ENCODE measurements at places on chromosomes 6 and 20.

- no peak for DNase-seq
Measured at GRCh38 chr6:10528158-10528981, 7.2 kb downstream of the GCNT2 start.

GRCh38 chr6:27605401-27606342 is 132.8 kb upstream of the ZNF184 start:
- peak; percentile 90 for DNase-seq

DNA sequence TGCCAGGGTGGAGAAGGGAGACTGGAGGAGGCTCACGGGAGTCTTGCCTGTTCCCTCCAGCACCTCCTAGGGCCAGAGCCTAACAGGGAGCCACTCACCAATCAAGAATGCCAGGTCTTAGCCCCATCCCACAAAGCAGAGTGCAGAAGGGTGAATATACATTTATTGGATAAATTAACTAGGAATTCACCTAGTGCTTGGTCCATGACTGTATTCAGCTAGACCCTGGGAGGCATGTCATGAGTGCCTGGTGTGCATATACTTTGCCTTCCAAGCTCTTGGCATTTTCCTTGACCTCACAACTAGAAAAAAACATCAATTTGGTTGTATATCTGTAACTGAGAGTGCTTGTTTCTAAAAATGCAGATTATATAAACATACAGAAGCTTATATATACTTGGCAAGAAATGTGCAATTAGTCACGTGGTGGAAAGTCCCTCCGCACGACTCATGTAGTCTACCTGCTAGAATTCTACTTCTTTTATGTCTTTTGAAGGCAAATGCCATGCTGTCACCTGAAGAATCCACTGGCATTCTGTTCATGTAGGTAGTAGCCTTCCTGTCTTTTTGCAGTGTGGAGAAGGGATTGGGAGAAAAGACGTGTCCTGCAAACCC is 991.0 kb downstream of the KIF16B start:
- DNase-seq = no peak

- peak; percentile 15 for DNase-seq
Measured at GRCh38 chr6:47041741-47042140, 391 bp downstream of the ADGRF1 start.

- peak; percentile 34 for DNase-seq
Measured at GRCh38 chr6:121686611-121687023, 251.2 kb downstream of the GJA1 start.

GRCh38 chr6:138818496-138819194 is 22.8 kb downstream of the ECT2L start:
- no peak for DNase-seq

GRCh38 chr20:43137160-43137559 is 52.5 kb downstream of the PTPRT start:
- no peak for DNase-seq

DNA sequence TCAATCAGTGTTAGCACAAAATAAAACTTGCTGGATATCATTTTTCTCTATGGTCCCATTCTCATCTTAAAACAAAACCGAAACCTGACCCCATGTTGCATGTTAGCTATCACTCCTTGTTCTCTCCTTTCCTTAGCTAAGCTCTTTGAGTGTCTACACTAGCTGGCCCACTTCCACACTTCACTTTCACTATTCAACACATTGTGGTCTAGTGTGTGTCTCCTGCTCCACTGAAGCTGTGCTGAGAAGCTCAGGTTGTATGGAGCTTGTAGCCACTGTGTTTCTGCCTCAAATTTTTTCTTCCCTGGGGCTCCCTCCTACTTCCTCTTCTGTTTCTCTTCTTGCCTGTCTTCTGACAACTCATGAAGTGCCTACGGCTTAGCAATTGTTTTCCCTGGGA is 223.0 kb downstream of the NKAIN2 start:
- no peak for DNase-seq

GRCh38 chr20:2759603-2760296 is 40.7 kb downstream of the CPXM1 start:
- DNase-seq = no peak

DNA sequence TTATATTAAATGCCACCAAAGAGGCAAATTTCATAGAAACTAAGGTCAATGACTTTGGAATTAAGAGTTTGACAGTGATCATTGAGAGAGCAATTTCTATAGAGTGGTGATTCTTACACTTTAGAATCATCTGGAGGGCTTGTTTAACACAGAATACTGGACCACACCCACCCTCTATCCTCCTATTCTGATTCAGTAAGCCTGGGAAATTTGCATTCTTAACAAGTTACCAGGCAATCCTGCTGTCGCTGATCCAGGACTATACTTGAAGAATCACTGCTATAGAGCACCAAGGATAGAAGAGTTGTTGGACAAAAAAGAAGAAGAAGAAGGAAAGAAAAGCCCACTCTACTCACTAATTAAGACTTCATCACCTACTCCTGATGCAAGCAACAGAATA is 21.3 kb upstream of the TBX18 start:
- no peak for DNase-seq

DNA sequence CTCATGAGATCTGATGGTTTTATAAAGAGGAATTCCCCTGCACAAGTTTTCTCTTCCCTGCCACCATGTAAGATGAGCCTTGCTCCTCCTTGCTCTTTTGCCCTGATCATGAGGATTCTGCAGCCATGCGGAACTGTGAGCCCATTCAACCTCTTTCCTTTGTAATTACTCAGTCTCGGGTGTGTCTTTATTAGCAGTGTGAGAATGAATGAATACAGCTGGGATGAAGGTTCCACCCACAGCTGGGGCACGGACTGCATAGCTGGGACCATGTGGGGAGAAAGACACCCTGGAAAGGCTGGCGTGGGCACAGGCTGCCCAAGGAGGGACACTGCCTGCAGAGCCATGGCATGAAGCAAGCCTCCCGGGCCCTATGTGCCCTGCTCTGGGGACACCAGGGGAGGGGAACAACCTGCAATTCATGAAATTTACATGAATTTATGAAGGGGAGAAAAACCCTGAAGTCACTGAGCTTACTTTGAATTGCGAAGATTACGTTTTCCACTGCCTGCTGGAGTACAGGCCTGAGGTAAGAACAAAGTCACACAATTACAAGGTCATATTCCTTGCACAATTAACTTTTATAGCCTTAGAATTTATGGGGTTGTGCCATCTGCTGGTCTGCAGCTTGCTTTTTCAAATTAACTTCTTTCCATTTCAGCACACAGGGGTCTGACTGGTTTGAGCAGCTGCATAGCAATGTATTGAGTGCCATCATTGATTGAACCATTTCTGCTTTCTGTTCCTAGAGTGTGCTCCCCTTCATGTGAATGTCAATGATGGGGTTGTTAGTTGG is 46.2 kb downstream of the SLC22A1 start:
- peak; percentile 20 for DNase-seq

Data from neural progenitor cell (in vitro differentiated cells).